ENCODE measurements at places on chromosomes 4 and X.

GRCh38 chr4:147607471-147607870, 9.7 kb upstream of the TMEM184C start:
- no peak for DNase-seq

DNA sequence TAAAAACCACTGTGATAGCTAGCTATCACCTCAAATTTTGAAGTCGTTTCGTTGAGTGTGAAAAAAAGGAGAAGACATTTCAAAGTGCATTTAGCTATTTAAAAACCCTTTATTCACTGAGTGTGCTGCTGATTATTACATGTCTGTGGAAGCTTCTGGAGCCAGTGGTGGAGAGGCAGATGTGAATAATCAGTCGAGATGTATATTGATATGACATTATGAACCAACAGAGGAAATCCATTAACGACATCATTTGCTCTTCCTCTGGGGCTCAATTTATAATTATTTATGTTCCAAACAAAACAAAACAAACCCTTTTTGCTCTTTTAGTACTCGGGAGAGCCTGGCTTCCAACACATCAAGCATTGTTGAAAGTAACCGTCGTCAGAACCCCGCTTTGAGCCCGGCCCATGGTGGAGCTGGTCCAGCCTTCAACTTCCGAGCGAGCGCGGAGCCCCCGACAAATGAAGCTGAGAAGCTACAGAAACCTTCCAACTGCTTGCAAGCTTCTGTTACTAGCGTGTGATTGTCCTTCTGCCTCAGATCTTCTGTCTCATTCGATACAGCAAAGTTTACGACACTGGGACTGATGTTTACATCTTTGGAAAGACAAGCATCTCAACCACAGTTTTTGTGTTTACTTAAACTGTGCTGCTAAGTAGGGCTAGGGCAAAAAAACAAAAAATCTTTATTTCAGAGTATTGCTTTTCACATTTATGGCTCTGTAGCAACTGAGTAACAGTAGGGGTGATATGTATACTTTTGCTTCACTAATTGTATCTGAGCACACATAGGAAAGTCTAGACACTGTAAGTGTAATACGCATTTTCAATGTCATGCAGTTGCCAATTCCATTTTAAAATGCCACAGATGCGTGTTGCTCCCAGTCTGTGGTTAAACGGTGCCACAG, 111.9 kb downstream of the STOX2 start:
- no peak for DNase-seq

DNA sequence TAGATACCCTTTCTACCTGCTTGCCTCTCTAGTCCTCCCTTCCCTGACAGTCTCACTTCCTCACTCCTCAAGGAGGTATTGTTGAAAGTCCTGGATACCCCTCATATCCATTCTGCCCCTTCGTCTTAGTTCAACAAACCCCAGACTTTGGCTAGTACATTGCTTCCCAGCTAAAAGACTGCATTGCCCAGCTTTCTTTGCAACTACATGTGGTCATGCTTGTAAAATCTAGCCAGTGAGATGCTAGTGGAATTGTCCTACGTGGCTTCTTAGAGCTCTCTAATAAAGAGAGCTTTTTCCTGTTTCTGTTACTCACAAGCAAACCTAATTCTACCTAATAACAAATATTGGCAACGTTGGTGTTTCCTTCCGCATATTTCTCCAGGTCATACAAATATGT, 237.9 kb upstream of the PSAPL1 start:
- no peak for DNase-seq

GRCh38 chr4:15963576-15963975, 601 bp upstream of the FGFBP2 start:
- no peak for DNase-seq

DNA sequence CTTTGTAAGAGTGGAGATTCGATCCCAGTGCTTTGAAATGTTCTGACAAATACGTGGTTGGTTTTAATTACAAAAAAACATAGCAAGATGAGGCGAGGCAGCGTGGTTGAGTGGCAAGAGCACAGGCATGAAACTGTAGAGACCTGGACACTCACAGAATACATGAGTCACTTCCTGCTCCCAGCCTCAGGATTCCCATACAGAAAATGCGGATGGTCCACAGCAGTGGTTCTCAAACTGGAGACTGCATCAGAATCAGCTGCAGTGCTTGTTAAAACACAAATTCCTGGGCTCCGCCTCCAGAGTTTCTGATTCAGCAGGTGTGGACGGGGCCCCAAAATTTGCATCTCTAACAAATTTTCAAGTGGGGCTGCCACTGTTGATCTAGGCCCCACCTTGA, 10.1 kb downstream of the OTOP1 start:
- no peak for DNase-seq

GRCh38 chrX:45063319-45064095, 137.2 kb downstream of the DIPK2B start:
- DNase-seq: no peak

- no peak for DNase-seq
Measured at GRCh38 chrX:131239057-131239456, 50.0 kb downstream of the IGSF1 start.

- DNase-seq: no peak
Measured at GRCh38 chr4:94678896-94679295, 78.9 kb upstream of the BMPR1B start.

DNA sequence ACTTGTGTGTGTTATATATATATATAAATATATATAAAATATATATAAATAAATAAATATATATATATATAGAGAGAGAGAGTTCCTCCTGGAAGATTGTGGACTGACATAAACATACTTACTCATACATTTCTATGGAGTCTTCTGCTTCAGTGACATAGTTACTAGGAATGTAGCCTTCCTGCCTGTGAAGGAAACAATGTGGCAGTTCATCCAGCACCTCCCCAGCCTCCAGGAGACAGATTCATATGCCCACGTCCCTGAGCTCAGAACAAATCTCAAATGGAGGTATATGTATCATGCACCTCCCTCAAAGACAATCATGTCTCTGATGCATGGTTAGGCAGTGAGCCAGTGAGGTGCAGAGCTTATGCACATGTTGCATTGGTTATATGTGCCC, 11.4 kb upstream of the TIMM8A start:
- no peak for DNase-seq

DNA sequence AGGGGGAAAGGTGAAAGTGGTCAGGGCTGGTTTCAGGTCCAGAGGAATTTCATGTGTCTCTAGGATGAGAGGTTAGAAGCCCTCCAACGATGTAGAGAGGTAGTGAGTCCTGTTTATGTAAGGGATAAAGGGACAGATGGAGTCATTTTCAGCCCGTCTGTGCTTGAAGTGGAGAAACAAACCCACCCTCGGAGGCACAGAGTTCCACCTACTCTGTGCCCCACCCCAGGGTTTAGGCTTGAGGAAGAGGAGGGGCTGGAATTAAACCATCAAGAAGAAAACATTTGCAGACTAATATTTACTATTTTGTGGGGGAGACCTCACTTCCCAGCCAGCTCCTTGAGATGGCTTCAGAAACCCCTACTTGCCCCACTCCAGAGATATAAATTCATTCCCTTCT, 868 bp upstream of the GNL3L start:
- DNase-seq: no peak

DNA sequence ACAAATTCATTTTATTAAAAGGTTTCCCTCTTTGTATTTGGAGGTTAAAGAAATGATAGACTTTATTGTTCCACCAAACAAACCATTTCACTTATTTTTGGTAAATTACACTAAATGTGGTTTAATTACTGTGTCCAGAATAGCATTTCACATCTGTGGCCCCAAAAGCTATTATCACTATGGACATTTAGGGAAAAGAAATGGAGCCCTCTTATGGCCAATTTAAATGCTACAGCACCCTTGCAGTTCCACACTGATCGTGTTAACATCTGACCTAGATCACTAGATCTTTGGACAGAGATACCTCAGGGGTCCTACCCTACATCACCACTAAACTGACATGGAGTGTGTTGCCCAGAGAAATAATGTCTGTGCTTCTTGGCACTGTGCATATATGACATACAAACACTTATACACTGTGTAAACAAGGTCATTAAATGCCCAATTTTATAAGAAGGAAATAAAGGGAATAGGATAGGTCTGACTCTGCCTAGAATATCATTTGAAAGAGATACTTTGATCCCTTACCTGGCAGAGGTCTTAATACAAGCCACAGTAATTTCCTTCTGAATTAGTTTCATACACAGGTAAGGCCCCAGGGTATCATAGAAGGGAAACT, 163.9 kb downstream of the KDR start:
- no peak for DNase-seq

- no peak for DNase-seq
Measured at GRCh38 chr4:128757712-128758111, 51.8 kb upstream of the JADE1 start.

- DNase-seq: no peak
Measured at GRCh38 chr4:14053291-14053690, 425.8 kb upstream of the BOD1L1 start.

- no peak for DNase-seq
Measured at GRCh38 chr4:101983835-101984234, 193.3 kb downstream of the BANK1 start.

- no peak for DNase-seq
Measured at GRCh38 chr4:14967982-14968381, 34.3 kb upstream of the CPEB2 start.

- no peak for DNase-seq
Measured at GRCh38 chr4:47213971-47214370, 182.6 kb downstream of the GABRB1 start.
